ENCODE measurements at places on chromosomes 13 and 19. TPM values are rescaled to one million over a fixed set of nuclear protein-coding genes. Genes with fewer than 3 reads are reported as not detected.

Gene SHISA2
- total RNA-seq = 33.4 TPM

Gene ZNF296
- 10.3 TPM for total RNA-seq

GRCh38 chr19:17348700-17349099, 11.3 kb downstream of the GTPBP3 start:
- DNase-seq = peak; percentile 77

- no peak for DNase-seq
These were observed 355.6 kb downstream of the SLC7A1 start for GRCh38 chr13:29239653-29240525.
